ENCODE measurements at places on chromosomes 12 and 14. TPM values are rescaled to one million over a fixed set of nuclear protein-coding genes. Genes with fewer than 3 reads are reported as not detected.

Gene KRT73
- total RNA-seq: not detected

Gene TOGARAM1
- 11.1 TPM for total RNA-seq

Gene HCFC2
- 16.8 TPM for total RNA-seq

Gene NKX2-1
- total RNA-seq: not detected

Gene DHH
- not detected for total RNA-seq

DNA sequence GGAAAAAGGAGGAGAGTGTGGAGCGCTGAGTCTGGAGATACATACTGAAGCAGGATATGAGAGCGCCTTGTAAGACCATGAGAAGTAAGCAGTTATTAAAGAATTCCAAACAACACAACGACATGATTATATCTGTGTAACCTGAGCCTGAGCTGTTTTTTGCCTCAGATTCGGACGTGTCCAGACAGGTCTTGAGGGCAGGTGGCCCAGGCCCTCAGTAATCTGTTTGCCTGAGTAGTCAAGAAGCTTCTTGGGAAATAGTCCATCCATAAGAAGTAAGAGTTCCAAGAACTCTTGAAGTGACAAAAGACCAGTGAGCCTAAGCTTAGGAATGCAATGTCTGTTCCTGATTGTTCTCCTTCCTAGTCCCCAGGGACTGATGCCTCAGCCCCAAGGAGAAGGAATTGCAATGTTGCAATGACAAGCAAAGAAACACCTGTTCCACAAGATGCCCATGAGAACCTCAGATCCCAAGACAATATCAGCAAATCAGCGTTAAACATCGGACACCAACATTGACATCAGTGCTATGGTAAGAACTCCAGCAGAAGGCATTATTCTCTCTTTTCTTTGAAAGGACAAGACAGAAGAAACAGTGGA is 34.7 kb upstream of the ADAMTS20 start:
- no peak for DNase-seq

GRCh38 chr14:39016733-39017095 is 86.3 kb downstream of the SEC23A start:
- DNase-seq: no peak

DNA sequence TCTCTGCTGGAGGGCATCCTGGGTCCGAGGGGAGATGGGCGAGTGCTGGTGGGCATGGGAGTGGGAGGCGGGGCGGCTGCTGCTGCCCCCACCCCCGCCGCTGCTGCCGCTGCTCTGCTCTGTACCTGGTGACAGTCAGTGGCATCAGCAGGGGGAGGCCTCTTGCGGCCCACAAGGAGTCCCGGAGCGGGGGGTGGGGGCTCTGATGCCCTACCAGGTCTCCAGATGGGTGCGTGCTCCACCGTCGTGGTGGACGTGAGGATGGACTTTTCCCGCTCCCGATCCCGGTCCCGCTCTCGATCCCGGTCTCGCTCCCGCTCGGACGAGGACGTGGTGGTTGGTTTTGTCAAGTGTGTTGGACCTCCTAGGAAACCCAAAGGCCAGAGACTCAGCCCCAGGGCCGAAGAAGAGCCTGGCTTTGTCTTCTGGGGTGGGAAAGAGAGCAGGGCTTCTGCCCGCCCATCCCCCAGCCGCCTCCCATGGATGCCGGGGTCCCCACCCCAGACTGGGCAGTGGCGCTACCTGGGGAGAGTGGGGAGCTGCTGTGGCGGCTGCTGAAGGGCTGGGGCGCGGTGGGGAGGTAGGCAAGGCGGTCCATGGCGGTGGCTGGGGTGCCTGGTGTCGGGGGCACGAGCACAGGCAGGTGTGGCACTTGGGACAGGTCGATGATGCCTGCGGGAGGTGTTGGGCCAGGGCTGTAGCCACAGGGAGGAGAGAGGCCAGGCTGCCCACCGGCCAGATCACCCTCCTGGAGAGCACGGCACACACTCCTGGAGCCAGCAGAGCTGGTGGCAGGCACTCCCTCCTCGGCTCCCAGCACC is 45.4 kb downstream of the RFLNA start:
- DNase-seq: no peak

DNA sequence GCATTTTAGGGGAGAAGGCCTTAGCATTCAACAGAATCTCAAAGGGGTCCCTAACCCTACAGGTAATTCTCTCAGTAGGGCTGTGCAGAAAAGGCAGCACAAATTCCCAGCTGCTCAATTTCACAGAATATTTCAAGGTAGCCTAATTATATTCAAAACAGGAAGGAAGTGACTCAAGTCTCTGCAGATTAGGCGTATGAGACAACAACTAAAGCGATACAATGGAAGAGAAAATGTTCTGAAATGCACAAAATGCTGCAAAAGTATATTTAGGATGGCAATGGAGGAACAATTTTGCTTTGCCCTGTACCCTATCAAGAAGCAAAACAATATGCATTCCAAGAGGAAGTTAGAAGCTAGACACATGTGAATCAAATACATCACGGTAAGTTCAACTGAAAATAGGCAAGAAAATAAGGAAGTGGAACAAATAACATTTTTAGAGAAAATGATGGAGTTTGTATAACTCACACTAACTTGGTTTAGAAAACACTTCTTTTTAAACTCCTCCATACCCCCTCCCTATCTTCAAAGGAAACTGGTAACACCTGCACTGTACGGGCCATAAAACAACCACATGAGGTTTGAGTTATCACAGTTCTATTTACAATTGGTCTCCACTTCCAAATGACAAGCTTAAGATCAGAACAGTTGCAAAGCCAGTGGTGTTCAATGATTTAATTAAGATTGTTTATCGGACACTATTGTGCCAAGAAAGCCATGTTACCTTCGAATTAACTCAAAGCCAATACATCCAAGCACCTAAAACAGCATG is 1.6 kb downstream of the GIT2 start:
- DNase-seq: no peak

GRCh38 chr14:104642540-104642868 is 37.9 kb upstream of the TMEM179 start:
- no peak for DNase-seq

GRCh38 chr12:109731806-109732205 is 18.2 kb downstream of the FAM222A start:
- DNase-seq: no peak

DNA sequence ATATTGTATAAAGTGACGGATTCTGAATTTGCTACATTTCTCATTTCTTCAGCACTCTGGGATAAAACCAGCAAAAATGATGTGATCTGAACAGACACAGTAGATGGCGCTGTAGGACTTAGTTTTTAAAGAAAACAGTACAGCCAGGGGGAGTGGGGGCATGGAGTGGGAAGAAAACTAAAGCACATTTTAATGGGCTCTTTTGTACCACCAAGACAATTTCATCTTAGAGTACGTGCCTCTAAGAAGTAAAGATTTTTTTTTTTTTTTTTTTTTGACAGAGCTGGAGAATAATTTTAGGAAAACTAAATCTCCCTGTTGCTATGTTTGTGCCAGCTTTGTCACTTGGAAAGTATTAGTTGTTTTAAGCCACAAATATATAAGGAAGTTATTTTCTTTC is 124.4 kb downstream of the RAD51B start:
- peak; percentile 95 for DNase-seq

GRCh38 chr14:22227084-22227483 is 361.9 kb downstream of the DAD1 start:
- no peak for DNase-seq

DNA sequence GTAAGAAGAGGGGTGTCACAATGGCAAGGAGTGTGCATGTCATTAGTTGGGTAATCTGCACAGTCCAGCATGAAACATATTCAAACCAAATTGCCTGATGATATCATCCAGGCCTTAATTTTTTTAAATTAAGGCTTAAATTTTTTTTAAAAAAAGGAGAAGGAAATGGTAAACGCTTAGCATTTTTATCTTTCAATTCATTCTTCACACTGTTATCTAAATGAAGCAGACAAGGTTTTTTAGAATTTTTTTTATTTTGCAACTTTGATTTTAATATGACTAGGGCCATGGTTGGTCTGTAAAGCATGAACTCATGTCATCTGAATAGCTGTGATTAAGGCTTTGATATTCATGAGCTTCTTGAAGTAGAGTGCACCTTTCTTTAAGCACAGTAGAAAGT is 362.5 kb downstream of the SYT1 start:
- no peak for DNase-seq

DNA sequence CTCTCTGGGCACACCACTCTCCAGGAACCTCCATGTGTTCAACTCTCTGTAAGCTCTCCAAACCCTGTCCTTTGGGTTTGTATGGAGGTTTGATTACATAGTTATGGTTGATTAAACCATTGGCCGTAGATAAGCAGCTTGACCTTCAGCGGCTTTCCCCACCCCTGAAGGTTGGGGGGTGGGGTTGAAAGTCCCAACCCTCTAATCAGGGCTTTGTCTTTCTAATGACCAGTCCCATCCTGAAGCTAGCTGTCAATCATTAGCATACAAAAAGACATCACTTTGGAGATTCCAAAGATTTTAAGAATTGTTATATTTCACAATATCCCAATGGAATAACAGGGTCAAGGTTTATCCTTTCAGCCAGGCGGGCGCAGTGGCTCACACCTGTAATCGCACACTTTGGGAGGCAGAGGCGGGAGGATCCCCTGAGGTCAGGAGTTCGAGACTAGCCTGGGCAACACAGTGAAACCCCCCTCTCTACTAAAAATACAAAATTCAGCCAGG is 8.4 kb downstream of the FAM186A start:
- no peak for DNase-seq

GRCh38 chr14:76651410-76652055 is 109.7 kb upstream of the VASH1 start:
- DNase-seq: no peak

DNA sequence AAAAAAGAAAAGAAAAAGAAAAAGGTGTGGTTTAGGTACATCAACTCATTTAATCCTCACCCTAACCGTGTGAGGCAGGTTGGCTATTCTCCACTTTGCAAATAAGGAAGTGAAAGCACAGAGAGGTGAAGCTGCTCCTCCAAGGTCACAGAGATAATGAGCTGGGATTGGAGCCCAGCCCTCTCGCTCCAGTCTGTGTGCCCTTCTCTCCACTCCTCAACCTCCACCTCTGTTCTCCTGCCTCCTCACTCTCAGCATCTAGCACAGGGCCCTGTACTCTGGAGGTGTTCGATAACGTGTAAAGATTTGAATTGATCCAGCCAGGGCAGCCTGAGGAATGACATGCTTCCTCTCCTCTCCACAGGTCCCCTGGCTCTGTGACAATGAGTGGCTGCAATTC is 502.3 kb downstream of the TMEM132D start:
- DNase-seq: peak; percentile 5

DNA sequence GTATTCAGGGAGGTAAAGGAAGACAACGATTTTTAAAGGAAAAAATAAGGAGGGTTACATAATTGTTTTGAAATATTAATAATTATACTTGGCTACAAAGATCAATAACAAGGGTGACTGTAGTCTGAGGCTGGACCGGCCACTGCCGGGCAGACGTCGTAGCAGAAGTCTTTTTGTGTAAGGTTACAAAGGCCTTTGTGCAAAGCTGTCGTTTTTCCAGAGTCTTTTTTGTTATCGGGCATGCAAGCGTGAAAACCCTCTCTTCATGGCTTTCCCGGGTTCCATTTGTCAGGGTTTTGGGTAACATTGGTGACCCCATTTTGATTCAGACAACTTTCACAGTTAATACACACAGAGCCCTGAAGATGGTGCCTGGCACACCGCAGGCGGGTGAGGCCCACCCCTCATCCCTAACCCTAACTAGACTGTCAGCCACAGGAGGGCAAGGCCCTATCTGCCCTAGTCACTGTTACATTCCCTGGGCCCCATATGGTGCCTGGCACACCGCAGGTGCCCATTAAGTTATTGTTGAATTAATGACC is 31.3 kb downstream of the RILPL1 start:
- DNase-seq: no peak

- DNase-seq: no peak
Observed at GRCh38 chr14:30211326-30211725, 283.7 kb upstream of the PRKD1 start.

GRCh38 chr14:58866391-58866790 is 228.6 kb downstream of the DACT1 start:
- no peak for DNase-seq

Measured in stomach (tissue), 19 donors.